ENCODE measurements at places on chromosomes 16 and 17.

DNA sequence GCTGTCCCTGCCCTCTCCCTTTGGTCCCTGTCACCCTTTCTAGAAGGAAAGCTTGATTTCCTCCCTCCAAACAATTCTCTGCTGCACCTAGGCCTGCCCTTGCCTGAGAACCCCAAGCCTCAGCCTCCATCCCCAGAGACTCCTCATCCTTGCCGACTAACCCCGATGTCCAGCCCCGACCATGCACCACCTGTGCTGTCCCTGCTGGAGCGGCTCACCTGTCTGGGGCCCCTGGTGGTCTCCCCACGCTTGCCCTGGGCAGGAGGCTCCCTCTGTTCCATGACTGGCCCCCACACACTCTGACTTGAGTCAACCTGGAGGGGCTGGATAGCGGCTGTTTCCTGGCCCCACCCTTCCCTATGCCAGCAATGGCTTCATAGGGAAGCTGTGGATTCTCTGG is 12.0 kb upstream of the SRRM2 start:
- DNase-seq, result no peak

- no peak for DNase-seq
Observed at GRCh38 chr16:73058616-73059409, 10.9 kb upstream of the ZFHX3 start.

DNA sequence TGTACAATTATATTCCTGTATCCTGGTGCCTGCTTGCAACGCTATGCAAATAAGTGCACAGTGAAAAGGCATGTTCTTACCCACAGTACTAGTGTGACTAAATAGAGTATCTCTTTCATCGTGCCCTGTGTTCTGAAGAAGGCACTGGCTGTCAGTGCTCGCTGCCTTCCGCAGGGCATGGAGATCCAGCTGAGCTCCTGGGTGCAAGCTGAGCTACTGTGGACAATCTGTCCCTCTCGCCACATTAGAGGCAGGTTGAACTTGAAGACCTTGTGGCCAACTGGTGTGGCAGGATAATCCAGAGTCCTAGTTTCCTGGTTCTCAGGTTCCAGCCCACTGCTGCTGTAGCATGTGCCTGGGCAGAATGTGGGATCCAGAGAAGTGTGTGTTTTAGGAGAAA is 1.9 kb upstream of the ST6GALNAC1 start:
- DNase-seq, result no peak

DNA sequence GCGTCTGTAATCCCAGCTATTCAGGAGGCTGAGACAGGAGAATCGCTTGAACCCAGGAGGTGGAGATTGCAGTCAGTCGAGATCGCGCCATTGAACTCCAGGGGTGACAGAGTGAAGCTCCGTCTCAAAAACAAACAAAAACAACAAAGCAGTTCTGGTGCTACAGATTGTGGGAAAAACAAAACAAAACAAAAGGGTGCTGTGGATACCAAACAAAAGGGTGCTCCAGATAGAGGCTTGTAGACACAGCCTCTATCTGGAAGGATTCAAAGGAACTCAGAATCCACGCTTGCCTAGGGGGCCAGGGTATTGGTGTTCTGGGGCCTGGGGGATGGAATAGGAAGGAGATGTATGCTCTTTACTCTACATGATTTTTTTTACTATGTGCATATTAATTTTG is 2.5 kb downstream of the MYLK3 start:
- DNase-seq, result no peak

- DNase-seq, result no peak
Observed at GRCh38 chr17:41894791-41895331, 23.9 kb downstream of the ACLY start.

- DNase-seq, result no peak
Observed at GRCh38 chr16:28283173-28283572, 9.2 kb upstream of the SBK1 start.

GRCh38 chr16:84630446-84631152 is 12.7 kb upstream of the COTL1 start:
- peak; percentile 57 for DNase-seq

DNA sequence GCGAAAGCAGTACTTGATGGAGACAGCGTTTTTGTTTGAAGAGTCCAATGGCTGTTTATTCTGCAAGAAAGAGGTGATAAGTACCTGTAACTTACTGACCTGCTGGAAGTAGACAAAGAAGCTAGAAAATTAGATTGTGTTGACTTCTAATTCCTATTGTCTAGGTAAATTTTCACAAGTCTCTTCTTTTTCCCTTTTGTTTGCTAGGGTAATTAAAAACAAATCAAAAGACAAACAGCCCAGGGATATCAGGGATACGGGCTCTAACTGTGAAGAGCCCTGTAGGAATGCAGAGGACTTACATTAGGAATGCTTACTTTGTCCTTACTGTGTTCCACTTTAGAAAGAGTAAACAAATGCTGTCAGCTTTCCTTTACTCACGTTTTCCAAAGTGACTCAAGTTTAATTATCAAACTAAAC is 7.0 kb downstream of the PSME3IP1 start:
- DNase-seq, result no peak

GRCh38 chr17:56047331-56047730 is 105.9 kb upstream of the ANKFN1 start:
- DNase-seq, result no peak

- DNase-seq, result no peak
Observed at GRCh38 chr16:86846136-86846535, 267.8 kb downstream of the FOXL1 start.

DNA sequence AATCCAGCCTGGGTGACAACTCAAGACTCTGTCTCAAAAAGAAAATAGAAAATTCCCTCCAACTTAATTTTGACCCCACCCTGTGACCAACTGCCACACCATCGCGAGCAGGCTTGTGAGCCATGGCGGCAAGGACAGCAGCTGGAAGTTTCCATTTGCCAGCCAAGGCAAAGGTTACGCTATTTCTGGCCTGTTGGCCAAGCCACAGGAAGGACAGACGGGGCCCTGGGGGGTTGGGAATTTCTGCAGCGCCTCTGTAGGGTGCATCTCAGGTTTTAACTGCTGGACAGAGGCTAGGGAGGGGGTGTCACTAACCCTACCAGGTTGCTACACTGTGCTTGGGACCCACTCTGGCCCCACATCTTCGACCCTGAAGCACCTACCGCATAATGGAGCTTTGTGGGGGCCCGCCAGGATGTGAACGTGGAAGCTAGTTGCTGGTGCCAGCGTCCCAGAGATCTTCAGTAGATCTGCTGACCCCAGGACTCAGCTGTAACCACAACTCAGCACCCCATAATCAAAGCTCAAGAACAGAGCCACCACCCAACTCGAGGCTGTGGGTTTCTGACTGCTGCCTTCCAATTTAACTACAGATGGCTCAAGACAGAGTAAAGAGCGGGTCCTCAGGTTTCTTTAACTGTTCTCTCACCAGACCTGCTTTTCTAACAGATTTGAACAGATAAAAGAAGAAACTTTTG is 10.9 kb downstream of the KIFC3 start:
- peak; percentile 42 for DNase-seq
